ENCODE measurements at places on chromosomes 6 and 20.
A peak's percentile ranks its signal among the peaks of the same experiment; 100 is the strongest.

- peak; percentile 56 for DNase-seq
Measured at GRCh38 chr6:108714101-108714765, 134.0 kb upstream of the ARMC2 start.

DNA sequence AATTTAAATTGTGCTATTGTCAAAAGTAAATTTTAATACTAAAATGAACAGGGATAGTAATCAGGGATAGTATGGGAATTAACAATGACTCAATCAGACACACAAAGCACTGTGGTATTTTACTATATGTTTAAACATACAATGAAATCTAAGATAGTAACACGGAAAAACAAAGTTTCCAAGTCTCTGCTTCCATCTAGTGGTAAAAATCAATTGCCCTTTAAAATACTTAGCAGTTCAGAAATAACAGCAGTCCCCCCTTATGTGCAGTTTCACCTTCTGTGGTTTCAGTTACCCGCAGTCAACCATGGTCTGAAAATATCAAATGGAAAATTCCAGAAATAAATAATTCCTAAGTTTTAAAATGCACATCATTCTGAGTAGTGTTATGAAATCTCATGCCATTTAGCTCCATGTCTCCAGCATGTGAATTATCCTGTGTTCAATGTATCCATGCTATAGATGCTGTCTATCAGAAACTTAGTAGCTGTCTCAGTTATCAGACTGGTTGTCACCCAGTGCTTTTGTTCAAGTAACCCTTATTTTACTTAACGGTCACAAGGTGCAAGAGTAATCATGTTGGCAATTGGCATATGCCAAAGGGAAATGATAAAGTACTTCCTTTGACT, 58.5 kb downstream of the AHI1 start:
- peak; percentile 12 for DNase-seq

DNA sequence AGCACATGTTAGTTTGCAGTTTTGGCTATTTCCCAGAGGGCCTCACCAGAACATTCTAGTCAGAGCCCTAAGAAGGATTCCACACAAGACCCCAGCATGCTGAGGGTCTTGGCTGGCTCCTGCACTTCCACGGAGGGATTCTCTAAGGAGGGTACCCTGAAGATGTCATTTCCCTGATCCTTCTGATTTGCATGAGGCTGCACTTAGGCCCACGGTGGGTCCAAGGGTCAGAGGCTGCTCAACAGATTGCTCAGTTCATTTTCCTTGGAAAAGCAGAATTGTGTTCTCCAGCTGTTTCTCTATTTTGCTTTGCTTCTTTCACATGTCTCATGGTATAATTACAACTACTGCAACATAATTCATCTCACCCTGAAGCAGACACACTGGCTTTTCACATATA, 22.2 kb downstream of the PREP start:
- no peak for DNase-seq

DNA sequence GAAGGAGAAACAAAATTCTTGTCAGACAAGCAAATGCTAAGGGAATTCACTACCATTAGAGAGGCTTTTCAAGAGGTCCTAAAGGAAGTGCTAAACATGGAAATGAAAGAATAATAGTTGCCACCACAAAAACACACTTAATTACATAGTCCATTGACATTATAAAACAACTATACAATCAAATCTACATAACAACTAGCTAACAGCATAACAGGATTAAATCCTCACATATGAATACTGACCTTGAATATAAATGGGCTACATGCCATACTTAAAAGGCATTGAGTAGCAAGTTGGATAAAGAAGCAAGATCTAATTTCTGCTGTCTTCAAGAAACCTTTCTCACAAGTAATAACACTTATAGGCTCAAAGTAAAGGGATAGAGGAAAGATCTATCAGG, 811.5 kb upstream of the CITED2 start:
- DNase-seq = no peak

GRCh38 chr6:101806241-101806640, 412.7 kb downstream of the GRIK2 start:
- no peak for DNase-seq

DNA sequence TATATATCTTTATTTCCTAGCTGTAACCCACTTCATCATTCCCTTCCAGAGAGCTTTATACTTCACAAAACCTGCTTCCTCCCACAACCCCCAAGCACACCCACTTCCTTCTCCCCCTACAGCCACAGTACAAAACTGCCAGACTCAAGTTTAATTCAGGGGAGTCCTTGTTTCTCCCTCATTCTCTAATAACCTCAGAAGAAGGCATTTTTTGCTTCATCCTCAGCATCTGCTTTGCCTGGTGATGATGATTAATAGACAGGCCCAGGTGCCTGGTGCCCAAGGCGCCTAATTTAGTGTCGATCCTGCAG, 414.3 kb downstream of the KIF16B start:
- DNase-seq = no peak

GRCh38 chr20:19920381-19921138, 96.6 kb upstream of the NAA20 start:
- DNase-seq = no peak

- DNase-seq = peak; percentile 68
Measured at GRCh38 chr20:58810116-58810878, 40.4 kb downstream of the GNAS-AS1 start.

- no peak for DNase-seq
Measured at GRCh38 chr6:29818892-29819291, 8.7 kb upstream of the HLA-G start.

DNA sequence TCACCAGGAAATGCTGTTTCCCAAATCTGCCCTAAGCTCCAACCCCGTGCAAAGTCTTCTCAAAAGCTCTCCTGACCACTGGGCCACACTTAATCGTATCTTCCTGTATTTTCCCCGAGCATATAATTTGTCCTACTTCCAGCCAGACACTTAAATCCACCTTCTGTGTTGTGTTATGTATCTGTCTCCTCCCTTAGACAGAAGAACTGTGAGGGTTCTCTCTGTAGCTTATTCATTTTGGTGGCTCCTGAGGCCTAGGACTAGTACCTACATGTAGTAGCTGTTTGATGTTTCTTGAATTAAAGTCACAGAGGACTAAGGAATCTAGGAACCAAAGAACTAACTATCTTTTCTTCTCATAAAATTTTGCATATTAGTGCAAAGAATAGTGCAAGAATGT, 292.6 kb downstream of the ALDH8A1 start:
- no peak for DNase-seq

DNA sequence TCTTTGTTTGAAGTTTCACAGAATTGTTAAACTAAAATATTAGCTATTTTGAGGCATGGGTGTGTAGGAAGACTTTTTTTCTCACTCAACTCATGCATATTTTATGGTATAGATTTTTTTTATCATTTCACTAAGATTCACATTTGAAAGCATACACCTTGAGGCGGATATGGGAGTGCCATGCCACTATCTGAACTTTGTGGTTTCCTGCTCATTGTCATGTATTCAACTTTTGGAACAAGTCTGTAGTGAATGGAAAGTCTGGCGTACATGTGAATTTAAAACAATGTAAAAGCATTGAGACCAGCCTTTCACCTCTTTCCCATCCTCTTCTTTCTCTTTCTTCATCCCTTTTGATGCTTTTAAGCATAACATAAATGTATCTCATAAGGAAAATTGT, 147.9 kb downstream of the TPBG start:
- no peak for DNase-seq

GRCh38 chr6:113989675-113990074, 18.7 kb upstream of the HDAC2 start:
- DNase-seq = no peak

DNA sequence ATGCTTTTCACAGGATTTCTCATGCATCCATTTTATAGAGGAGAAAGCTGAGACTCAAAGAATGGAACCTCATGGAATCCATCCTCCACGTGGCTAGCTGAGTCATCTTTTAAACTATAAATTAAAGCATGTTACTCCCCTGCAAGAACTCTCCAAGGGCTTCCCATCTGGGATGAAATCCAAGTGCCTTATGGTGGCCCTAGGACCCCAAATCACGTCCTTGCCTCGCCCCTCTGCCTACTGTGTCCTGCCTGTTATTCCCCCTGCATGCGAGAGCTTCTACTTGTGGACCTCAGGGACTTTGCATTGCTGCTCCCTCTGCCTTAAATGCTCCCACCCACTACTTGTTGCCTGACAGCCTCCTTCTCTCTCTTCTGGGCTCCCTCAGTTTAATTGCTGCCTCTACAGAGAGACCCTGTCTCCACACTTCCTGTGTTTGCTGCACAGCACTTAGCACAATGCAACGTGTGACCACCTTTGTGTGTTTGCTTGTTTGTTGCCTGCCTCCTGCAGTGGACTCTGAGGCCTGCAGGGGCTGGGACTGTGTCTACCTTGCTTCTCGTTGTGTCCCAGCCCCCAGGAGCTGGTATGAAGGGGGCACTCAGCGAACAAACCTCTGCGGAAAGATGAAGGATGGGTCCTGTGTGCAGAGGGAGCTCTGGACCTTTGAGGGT, 39.4 kb downstream of the TOX2 start:
- no peak for DNase-seq

GRCh38 chr6:37641546-37641945, 56.1 kb downstream of the MDGA1 start:
- DNase-seq = no peak

DNA sequence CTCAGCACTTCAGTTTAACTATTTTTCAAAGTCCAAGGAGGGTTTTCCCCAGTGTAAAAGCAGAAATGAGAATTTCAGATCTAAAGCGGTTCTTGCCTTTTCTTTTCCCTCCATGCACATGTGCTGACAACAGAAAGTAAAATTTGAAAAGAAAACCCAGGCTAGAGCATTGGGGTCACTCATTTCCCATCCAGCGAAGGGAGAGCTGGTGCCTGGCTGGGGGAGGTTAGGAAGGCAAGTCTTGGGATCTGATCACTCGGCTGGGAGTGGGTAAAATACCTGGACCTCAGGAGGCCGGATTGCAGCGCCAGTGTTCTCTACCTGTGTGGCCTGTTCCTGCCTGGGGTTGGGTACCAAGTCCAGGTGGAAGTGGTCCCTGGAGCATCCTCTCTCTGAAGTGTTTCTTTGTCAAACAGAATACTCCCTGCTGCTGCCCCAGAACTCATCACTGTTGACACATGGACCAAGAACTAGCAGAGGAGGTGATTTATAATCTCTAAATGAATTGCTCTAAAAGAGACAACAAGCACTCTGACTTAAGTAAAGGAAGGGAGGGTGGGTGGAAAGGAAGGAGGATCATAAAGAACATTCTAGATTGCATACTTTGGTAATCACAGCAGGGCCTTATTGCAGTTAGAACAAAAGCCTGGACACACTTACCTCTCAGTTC, 136.0 kb downstream of the MTHFD1L start:
- DNase-seq = no peak

- DNase-seq = peak; percentile 82
Measured at GRCh38 chr6:71080826-71081225, 124.0 kb upstream of the B3GAT2 start.

DNA sequence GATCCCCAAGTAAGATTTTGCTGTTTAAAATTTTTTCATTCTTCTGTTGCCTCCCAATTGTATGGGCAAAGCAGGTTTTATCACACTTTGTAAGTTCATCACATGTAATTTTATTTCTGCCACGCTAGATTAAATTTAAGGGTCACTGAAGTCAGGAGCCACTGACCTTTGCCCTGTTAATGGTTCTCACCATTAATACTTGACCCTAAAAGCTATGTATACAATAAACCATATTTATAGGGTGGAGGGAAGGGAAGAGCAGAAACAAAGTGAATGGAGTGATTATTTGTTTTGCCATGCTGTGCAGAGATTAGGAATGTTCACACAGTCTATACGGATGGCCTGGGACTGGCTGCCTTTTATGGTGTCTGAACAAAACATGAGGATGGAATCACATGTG, 186.7 kb downstream of the BMP2 start:
- DNase-seq = no peak

GRCh38 chr20:3168829-3169590, 4.3 kb downstream of the LZTS3 start:
- no peak for DNase-seq

- DNase-seq = peak; percentile 46
Measured at GRCh38 chr6:20826378-20826777, 292.1 kb downstream of the CDKAL1 start.

DNA sequence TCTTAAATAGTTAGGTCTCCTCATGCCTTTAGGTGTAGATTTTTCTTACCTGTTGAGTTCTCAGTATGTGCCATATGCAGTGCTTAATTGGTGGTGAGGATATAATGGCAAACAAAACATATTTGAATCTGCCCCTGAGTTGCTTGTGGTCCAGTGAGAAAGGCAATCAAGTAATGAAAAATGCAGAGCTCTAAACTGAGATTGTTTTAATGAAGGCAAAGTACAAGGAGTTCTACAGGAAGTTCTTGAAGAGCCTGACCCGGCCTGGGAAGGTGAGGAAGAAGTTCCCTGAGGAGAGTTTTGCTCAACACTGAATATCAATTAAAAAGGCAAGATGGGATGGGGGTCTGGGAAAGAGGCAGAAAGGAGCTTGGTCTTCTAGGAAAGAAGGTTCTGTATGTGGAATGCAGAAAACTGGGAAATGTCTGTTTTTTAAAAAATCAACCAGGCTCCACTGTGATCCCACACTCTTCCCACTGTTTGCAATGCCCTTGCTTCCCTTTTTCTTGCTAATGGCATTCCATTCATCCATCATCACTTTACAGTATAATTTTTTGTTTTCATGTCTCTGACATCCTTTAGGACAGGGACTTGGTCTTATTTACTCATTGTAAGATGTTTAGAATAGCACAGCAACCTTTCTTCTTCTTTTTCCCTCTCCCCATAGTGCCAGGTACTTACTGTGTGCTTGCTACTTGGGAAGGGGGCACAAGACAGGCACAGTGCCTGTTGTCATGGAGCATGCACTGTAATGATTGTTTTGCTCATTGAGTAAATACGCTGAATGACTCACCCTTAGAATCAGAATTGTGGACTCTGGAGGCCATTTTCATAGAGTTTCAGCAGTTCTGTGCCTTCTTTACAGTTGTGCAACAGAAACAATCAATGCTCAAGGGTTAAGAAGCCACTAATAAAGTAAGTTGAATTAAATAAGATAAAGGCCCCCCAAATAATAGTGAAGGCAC, 64.3 kb downstream of the ANKS1A start:
- DNase-seq = peak; percentile 61
